ENCODE measurements at places on chromosomes 6 and 20. TPM values are rescaled to one million over a fixed set of nuclear protein-coding genes. Genes with fewer than 3 reads are reported as not detected.

- DNase-seq = no peak
- no peaks in the 10 kb centered on the region for H3K36me3 ChIP-seq
- no peaks in the 10 kb centered on the region for H3K4me1 ChIP-seq
Measured at GRCh38 chr6:28053584-28053983, 26.8 kb upstream of the ZNF165 start.

GRCh38 chr6:132058975-132059374 lies 107.8 kb upstream of the CCN2 start:
- DNase-seq = no peak
- H3K27me3 ChIP-seq = no peaks in the 10 kb centered on the region
- H3K36me3 ChIP-seq = no peaks in the 10 kb centered on the region

DNA sequence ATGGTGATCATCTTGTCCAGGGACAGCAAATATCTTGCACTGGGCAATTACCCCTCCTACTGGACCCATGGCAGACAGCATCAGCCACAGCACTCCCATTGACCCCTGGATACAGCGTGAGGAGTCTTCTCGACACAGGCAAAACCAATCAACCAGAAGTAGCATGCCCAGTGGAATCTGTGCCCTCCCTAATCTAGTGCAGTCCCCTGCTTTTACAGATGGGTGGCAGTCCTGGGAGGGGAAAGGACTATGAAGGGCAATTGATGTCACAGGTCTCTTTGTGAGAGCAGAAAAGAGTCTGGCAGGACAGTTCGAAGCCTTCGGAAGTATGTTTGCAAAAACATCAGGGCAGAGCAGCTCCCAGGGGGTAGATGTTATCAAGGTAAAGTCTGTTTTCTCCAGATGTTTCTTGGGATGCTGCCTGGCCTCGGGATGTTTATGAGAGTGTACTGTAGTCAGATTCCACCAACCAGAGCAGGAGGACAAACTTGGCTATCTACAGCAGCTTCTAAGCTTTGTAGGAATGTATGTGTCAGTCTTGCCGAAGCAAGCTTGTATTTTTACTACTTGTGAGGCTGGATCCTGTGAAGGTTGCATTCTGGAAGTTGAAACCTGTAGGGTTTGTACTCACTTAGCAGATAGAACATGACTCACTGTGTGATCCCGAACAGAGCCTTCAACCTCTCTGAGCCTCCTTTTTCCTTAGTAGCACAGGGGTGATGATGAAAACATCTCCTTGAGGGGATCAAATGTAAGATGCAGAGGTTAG lies 63.0 kb upstream of the MYL9 start:
- H3K36me3 ChIP-seq = 0 out of 2 replicates have a peak, but pooled peaks cover 6% of the 10 kb centered on the region
- H3K27ac ChIP-seq = no peak overlapping the region
- H3K27me3 ChIP-seq = no peaks in the 10 kb centered on the region

DNA sequence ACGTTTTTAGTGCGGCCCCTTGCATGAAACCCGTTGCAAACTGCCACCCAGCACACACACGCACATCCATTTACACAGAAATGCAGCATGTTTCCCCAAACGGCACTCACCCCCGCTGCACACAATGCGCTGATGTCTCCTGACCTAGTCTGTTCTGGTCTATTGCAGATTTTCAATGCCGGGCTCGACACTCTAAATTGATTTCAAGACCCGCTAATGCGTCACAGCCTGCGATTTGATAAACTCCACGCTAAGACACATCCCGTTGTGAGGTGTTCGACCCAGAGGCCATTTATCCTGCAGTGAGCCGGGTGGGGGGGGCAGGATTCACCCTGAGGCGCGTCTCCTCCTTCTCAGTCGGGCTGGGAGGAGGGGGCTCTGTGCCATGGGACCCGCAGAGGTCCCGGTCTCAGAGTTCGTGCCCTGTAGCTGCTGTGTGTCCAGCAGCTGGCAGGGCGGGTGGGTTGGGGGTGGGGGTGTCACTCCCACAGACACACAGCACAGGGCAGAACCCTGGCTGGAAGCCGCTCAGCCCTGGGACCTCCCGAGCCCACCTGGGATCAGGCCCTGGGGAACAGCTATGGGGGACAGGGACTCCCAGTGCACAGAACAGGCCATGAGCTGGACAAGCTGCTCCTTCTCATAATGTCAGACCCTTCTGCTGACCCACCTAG lies 367.9 kb downstream of the PREX1 start:
- peaks cover 59% of the 10 kb centered on the region for H3K4me1 ChIP-seq
- H3K4me3 ChIP-seq = no peak overlapping the region
- no peak for DNase-seq
- no peak overlapping the region for H3K27ac ChIP-seq
- no peaks in the 10 kb centered on the region for H3K27me3 ChIP-seq

GRCh38 chr20:12511499-12511898 lies 497.3 kb upstream of the SPTLC3 start:
- no peak overlapping the region for H3K4me3 ChIP-seq
- H3K4me1 ChIP-seq = no peaks in the 10 kb centered on the region
- H3K27me3 ChIP-seq = peaks cover 3% of the 10 kb centered on the region
- no peaks in the 10 kb centered on the region for H3K36me3 ChIP-seq
- H3K27ac ChIP-seq = no peak overlapping the region

DNA sequence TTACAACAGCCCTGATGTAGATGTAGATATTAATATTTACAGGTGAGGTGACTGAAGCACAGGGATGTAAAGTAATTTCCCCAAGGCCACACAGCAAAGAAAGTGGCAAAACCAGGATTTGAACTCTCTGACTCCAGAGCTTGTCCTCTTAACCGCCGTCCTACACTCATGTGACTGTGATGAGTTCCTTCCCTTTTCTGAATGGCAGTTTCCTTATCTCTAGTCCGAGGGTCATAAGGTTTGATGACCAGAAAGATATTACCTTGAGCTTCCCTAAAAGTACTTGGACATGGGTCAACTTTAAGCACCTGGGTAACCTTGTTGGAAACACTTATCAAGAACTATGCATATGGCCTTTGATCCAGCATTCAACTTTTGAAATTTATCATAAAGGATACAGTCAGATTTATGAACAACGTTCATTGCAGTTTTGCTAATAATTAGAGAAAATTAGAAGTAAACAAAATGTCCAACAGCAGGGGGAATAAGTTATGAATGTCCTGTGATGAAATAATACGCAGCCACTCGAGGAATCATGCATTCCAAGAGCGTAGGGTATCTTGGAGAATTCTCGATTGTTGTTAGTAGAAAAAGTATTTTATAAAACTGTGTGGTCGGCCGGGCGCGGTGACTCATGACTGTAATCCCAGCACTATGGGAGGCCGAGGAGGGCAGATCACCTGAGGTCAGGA lies 2.3 kb upstream of the TLDC2 start:
- no peak overlapping the region for H3K4me3 ChIP-seq
- no peak for DNase-seq

DNA sequence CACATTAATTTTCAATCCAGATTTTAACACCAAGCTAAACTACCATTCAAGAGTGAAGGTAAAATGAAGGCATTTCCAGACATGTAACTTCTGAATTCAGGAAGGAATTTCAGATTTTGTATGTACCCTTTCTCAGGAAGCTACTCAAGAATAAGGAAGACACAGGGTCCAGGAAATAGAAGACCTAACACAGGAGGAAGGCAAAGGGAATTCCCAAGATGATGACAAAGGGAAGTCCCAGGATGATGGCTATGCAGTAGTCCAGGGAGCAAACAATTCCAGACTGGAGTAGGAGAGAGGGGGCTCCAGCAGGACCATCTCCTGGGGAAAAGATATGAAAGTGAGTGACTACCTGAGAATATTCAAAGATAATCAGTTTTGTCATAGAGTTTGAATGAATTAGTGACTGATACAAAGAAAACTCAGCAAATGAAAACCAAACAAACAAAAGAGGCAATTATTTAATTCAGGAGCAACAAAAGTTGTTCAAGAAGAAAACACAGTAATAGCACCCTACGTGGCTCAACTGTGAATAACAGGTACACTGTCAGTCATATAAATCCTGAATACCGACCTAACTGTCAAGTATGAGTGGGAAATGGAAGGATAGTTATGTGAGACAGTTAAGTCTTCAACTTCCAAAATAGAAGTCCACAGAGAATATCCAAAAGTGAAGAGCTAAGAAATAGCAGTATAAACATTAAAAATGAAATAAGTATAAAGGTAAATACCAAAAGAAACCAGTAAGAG lies 4.0 kb downstream of the RNF24 start:
- no peak overlapping the region for H3K27ac ChIP-seq
- DNase-seq = no peak
- H3K4me3 ChIP-seq = no peak overlapping the region
- H3K4me1 ChIP-seq = peaks cover 10% of the 10 kb centered on the region
- H3K27me3 ChIP-seq = no peaks in the 10 kb centered on the region

DNA sequence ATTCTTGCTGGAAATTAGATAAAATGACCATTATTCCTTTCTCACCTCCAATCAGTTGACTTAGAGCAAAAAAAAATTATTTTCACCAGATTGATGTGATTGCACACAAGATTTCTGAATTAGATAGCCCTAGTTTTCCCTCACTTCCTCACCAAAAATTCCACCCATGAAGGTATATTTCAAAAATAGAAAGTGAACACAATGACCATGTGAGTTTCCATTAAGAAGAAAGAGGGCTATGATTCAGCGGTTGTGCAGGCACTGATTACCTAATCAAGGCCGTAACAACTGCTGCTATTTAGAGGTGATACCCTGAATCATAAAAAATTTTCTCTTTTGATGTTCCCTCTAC lies 19.5 kb upstream of the RALGAPA2 start:
- no peak for DNase-seq
- no peak overlapping the region for H3K4me3 ChIP-seq
- no peaks in the 10 kb centered on the region for H3K4me1 ChIP-seq
- no peak overlapping the region for H3K27ac ChIP-seq

GRCh38 chr6:136761227-136761922 lies 30.9 kb downstream of the MAP3K5 start:
- peaks cover 14% of the 10 kb centered on the region for H3K4me1 ChIP-seq
- H3K4me3 ChIP-seq = peak overlapping the region; percentile 37
- no peaks in the 10 kb centered on the region for H3K27me3 ChIP-seq
- peak; percentile 69 for DNase-seq

DNA sequence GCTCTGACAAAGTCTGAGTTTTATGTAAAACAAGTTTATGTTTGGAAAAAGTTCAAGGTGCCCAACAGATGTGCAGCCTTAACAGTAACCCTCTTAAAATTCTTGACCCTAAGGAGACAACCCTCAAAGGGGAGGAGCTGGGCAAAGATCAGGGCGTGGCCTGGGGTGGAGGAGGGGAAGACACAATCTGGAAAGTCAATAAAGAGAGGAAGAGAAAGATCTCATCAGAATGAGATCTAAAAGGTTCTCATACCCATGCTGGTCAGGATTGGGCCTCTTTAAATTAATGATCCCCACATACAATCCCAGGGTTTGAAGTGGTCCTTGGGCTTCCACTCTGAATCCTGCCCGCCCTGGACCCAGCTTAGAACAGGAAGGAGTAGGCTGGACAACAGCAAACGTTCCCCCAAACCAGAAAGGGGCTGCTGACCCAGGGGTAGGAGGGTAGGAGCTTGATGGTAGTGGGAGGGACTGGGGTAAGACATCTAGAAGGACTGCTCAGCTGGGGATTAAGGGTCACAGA lies 33.0 kb downstream of the FOXP4 start:
- no peak overlapping the region for H3K4me3 ChIP-seq
- H3K4me1 ChIP-seq = peaks cover 65% of the 10 kb centered on the region
- no peaks in the 10 kb centered on the region for H3K36me3 ChIP-seq
- H3K27me3 ChIP-seq = no peaks in the 10 kb centered on the region

DNA sequence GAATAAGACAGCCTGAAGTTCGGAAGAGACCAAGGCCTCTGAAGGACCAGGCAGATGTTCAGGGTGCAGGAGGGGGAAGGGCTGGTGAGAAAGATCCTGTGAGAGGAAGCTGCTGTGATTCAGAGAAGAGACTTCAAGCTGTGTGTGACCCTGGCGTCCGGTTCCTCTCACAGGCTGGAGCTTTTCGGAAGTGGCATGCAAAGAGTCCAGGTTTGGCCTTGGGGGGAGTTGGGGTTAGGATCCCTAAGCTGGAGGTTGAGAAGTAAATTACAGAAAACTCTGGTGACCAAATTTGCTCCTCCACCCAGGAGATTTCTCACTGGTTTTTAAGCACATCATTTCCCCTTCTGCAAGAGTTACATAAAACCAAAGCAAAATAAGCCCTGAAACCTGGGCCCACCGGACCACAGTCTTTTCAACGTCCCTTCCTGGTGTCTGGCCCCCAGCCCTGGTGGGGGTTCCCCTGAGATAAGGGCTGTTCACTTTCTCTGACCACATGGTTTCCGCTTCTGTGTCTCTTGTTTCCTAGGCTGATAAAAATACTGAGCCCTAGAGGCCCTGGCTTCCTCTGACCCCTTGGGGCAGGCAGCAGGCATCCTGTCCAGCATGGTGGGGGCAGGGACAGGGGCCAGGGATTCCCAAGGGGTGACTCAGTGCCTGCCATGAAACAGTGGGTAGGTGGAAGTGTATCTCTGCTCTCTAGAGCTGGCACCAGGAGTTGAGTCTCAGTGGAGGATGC lies 12.0 kb upstream of the LTA start:
- no peak overlapping the region for H3K4me3 ChIP-seq
- H3K27me3 ChIP-seq = no peaks in the 10 kb centered on the region
- DNase-seq = no peak
- H3K27ac ChIP-seq = no peak overlapping the region
- peaks cover 19% of the 10 kb centered on the region for H3K4me1 ChIP-seq

DNA sequence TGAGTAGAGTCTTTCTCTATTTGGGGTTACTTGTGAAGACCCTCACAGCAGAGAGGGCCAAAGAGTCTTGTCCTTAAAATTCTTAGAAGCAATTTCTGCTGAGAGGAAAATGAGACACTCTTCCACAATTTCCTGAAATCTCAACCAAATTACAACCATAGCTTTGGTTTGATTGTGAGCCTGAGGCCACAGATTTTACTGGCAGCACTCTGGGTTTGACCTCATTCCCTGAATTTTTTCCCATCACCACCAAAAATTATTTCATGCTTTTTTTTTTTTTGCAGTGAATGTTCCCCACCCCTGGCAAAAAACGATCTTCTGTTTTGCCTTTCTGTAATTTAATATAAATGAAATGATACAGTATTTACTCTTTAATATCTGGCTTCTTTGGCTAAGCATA lies 125.5 kb downstream of the THEMIS start:
- no peaks in the 10 kb centered on the region for H3K4me1 ChIP-seq
- H3K27me3 ChIP-seq = no peaks in the 10 kb centered on the region
- no peaks in the 10 kb centered on the region for H3K36me3 ChIP-seq
- DNase-seq = no peak
- no peak overlapping the region for H3K4me3 ChIP-seq

GRCh38 chr6:130671119-130671518 lies 156.1 kb upstream of the SMLR1 start:
- no peaks in the 10 kb centered on the region for H3K36me3 ChIP-seq
- peaks cover 27% of the 10 kb centered on the region for H3K4me1 ChIP-seq
- H3K4me3 ChIP-seq = no peak overlapping the region
- no peak for DNase-seq
- no peak overlapping the region for H3K27ac ChIP-seq

- H3K4me3 ChIP-seq = peak overlapping the region; percentile 64
- DNase-seq = peak; percentile 72
- no peaks in the 10 kb centered on the region for H3K27me3 ChIP-seq
- peak overlapping the region; percentile 63 for H3K27ac ChIP-seq
- H3K4me1 ChIP-seq = peaks cover 10% of the 10 kb centered on the region
Measured at GRCh38 chr6:111872401-111873177, 663 bp downstream of the FYN start.

The SLC4A11 gene
- total RNA-seq = 16.4 TPM

The GSTA3 gene
- total RNA-seq = not detected

The CST4 gene
- total RNA-seq = not detected

The SMOC2 gene
- total RNA-seq = not detected

The SPATS1 gene
- not detected for total RNA-seq

The C6orf15 gene
- 3.4 TPM for total RNA-seq

Measured in SJCRH30 (cell line).